Left lung (tissue), 14 donors: ENCODE measurements at places on chromosomes 1 and 21. TPM values are rescaled to one million over a fixed set of nuclear protein-coding genes. Genes with fewer than 3 reads are reported as not detected.

- H3K4me1 ChIP-seq: peaks cover 15% of the 10 kb centered on the region
- H3K27ac ChIP-seq: peak overlapping the region; percentile 35
- H3K36me3 ChIP-seq: no peaks in the 10 kb centered on the region
- no peak overlapping the region for H3K4me3 ChIP-seq
These were observed 54.6 kb upstream of the SAMSN1 start for GRCh38 chr21:14600569-14601297.

- H3K4me1 ChIP-seq: peaks cover 3% of the 10 kb centered on the region
- no peaks in the 10 kb centered on the region for H3K36me3 ChIP-seq
- DNase-seq: no peak
- H3K27ac ChIP-seq: no peak overlapping the region
- H3K27me3 ChIP-seq: no peaks in the 10 kb centered on the region
These were observed 25.6 kb downstream of the SYNC start for GRCh38 chr1:32676945-32677344.

The TGFB2 gene
- total RNA-seq: 22.0 TPM

- no peaks in the 10 kb centered on the region for H3K27me3 ChIP-seq
- no peaks in the 10 kb centered on the region for H3K4me1 ChIP-seq
- no peak for DNase-seq
- H3K27ac ChIP-seq: no peak overlapping the region
- no peaks in the 10 kb centered on the region for H3K36me3 ChIP-seq
These were observed 4.5 kb downstream of the LIPI start for GRCh38 chr21:14206222-14206621.

DNA sequence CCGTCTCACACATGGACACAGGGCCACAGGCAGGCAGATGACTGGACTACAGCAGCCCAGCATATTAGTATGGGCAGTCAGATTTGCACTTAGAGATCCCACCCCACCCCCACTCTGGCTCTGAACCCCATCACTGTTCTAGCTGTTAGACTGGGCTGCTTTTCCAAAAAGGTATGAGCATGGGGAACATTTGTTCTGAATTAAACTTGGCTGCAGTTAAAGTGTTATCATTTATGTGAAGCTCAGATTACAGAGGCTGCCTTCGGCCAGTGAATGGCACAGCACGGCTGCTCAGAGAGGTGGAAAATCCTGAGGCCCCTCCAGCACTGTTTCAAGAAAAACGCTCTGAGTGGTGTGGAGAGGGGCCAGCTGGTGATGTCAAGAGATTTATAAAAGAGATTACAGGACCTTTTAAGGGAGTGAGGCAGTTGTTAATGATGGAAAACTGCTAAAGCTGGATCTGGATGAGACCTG is 6.9 kb upstream of the NOS1AP start:
- DNase-seq: peak; percentile 46
- H3K4me3 ChIP-seq: no peak overlapping the region
- H3K4me1 ChIP-seq: no peaks in the 10 kb centered on the region
- H3K27me3 ChIP-seq: no peaks in the 10 kb centered on the region

- no peak overlapping the region for H3K4me3 ChIP-seq
- H3K36me3 ChIP-seq: no peaks in the 10 kb centered on the region
- H3K27ac ChIP-seq: no peak overlapping the region
- no peak for DNase-seq
These were observed 14.5 kb upstream of the CDC42 start for GRCh38 chr1:22038036-22038435.

GRCh38 chr1:150748878-150749719 is 16.5 kb downstream of the CTSS start:
- H3K36me3 ChIP-seq: peaks cover 94% of the 10 kb centered on the region
- H3K4me3 ChIP-seq: no peak overlapping the region
- no peaks in the 10 kb centered on the region for H3K27me3 ChIP-seq
- H3K4me1 ChIP-seq: no peaks in the 10 kb centered on the region
- no peak for DNase-seq
- H3K27ac ChIP-seq: no peak overlapping the region

The CD53 gene
- total RNA-seq: 261 TPM

GRCh38 chr1:64155278-64155677 is 48.1 kb upstream of the UBE2U start:
- no peaks in the 10 kb centered on the region for H3K4me1 ChIP-seq
- no peak for DNase-seq
- no peak overlapping the region for H3K27ac ChIP-seq
- H3K36me3 ChIP-seq: no peaks in the 10 kb centered on the region

GRCh38 chr1:218496561-218496960 is 151.4 kb downstream of the TGFB2 start:
- no peaks in the 10 kb centered on the region for H3K4me1 ChIP-seq
- no peak overlapping the region for H3K27ac ChIP-seq

DNA sequence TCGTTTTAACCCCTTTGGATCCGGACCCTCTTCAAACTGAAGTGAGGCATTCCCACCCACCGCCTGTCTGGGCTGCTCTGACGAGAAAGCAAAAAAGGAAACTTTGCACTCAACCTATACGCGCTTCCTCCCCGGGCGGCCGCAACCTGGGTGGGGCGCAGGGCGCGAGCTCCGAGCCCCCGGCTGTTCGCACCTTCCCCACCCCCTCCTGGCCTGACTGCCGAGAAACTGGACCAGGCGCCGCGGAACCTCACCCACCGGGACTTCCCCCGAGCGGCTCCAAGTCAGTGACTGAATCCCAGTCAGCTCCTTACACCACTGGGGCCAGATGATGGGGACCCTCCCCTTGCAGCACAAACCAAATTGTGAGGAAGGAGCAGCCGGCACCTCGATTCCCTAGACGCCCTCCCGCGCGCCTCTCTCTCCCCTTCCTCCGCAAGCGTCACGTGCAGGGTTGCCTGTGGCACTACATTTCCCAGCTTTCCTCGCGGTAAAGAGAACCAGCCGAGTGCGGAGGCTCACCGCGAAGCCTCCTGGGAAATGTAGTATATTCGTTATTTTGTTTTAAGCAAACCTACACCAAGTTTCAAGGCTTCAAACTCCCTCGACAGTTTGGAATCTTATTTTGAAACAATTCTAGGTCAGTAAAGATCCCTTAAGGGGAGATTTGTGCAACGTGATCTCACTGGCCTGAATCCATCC is at the start of gene RAB29:
Gene RAB29, minus strand, starts transcription at position 468 of the 702 bp plus-strand sequence. CDS start 526 bp downstream, outside the sequence.
- peak; percentile 92 for DNase-seq
- peak within 1 kb of the TSS; percentile 73 for H3K4me3 ChIP-seq
- peaks cover 24% of the 10 kb centered on the region for H3K4me1 ChIP-seq
- H3K27ac ChIP-seq: peak within 1 kb of the TSS; percentile 29
- H3K36me3 ChIP-seq: peaks cover 14% of the 10 kb centered on the region
- no peaks in the 10 kb centered on the region for H3K27me3 ChIP-seq

The MPL gene
- 0.24 TPM for total RNA-seq

The PTGFR gene
- 2.1 TPM for total RNA-seq

DNA sequence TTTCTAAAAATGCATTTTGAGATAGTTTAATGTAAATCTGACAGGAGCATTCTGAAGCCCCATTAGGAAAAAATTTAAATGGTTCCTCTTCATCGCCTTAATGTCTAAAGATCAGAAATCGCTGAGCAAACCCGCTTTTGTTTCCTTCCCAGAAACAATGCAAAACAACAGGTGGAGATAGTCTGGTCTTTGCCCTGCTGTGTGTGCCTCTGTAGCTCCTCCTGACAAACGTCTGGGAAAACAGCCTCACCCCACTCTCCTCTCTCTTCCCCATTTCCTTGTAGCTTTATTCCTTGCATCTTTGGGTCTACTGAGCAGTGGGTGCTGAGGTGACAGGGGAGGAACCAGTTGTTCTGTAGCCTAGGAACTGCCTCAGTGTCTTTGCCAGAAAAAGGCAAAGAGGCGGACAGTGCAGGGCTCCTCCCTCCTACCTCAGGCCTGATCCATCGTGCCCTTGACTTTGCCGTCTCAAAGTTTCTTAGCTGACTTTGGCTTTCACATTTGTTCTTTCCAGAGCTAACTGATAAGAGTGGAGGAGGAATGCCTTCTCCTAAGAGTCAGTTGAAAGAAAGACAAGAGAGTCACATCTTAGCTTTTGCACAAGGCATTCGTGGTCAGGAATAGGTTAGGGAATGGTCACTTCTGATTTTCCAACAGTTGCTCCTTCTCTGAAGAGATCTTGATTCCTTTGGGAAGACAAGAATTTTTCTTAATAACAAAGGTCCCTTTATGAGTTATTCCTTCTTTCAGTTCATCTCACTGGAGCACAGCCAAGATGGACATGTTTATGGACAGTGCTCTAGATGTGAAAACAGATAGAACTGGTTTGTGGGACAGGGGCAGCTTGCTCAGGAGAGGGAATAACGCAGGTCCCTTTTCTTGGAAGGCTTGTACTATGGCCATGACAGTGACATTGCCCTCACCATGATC is 24.9 kb downstream of the SYT11 start:
- H3K36me3 ChIP-seq: no peaks in the 10 kb centered on the region
- no peaks in the 10 kb centered on the region for H3K27me3 ChIP-seq
- no peak overlapping the region for H3K4me3 ChIP-seq
- no peak for DNase-seq
- no peaks in the 10 kb centered on the region for H3K4me1 ChIP-seq
- H3K27ac ChIP-seq: no peak overlapping the region

GRCh38 chr1:13733711-13734110 is 33.7 kb downstream of the PRDM2 start:
- no peak overlapping the region for H3K4me3 ChIP-seq
- no peaks in the 10 kb centered on the region for H3K4me1 ChIP-seq
- no peak for DNase-seq

The FAM163A gene
- not detected for total RNA-seq

The DENND2C gene
- total RNA-seq: 3.2 TPM

The TINAGL1 gene
- total RNA-seq: 106 TPM

The FABP3 gene
- 17.1 TPM for total RNA-seq

DNA sequence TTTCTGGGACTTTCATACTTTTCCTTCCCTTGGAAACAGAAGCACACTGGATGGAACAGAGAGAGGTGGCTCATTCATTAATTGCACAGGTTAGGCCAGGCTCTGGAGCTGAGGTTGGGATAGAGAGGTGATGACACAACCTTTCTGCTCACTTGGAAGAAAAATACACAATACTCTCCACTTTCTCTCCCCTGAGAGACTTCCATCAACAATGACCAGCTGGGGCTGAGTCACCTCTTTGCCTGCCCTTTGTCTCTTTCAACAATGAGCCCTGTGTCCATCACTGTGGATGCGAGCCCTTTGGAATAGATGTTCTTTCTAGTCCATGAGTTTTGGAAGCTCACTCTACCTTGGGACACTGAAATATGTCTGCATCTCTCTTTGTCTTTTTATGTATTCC is 43.1 kb downstream of the ATP2B4 start:
- no peak overlapping the region for H3K4me3 ChIP-seq
- no peak for DNase-seq
- H3K4me1 ChIP-seq: peaks cover 29% of the 10 kb centered on the region
- no peaks in the 10 kb centered on the region for H3K36me3 ChIP-seq

The BGLAP gene
- 1.0 TPM for total RNA-seq

The OPTC gene
- not detected for total RNA-seq

- H3K36me3 ChIP-seq: no peaks in the 10 kb centered on the region
- no peaks in the 10 kb centered on the region for H3K4me1 ChIP-seq
- DNase-seq: no peak
- H3K27ac ChIP-seq: no peak overlapping the region
- H3K27me3 ChIP-seq: peaks cover 13% of the 10 kb centered on the region
- H3K4me3 ChIP-seq: no peak overlapping the region
These were observed 361.6 kb upstream of the PLD5 start for GRCh38 chr1:242886137-242886536.

DNA sequence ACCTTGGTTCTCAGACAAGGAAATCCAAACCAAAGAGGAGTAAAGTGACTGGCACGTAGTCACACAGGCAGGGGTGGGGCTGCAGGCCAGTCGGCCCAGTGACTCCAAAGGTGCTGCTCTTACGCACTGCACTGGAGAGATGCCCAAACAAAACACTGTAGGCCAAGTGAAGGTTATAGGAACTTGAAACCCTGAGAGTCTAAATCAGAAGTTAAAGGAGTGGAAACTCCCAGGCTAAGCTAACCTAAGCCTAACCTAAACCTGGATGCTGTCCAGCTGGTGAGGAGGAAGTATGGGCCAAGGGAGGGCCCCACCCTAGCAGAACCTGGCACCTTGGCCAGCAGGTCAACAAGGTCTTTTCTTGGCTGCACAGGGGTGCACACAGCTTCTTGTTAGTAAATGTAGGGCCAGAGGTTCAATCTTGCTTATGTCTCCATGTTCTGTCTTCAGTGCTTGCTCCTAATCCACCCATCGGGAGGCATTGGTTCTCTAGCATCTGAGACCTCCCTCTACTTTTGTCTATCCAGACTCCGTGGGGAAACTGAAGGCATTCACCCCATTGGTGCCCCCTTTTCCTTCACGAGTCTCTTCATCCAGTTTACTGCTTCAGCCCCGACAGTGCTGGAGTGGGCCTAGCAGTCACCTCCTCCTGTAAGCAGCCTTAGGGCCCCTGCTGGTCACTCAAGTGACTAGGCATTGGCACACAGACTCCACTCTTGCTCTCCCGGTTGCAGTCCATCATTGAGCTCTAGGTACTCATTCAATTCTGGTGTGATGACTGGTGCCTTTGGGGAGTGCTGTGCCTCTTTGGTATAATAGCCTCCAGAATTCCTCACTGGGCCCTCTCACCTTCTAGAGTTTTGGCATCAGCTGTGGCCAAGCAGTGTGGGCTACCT is 12.9 kb upstream of the TMEM125 start:
- H3K36me3 ChIP-seq: no peaks in the 10 kb centered on the region
- no peak for DNase-seq
- H3K27ac ChIP-seq: peak overlapping the region; percentile 57
- H3K4me3 ChIP-seq: no peak overlapping the region

- no peak overlapping the region for H3K4me3 ChIP-seq
- H3K36me3 ChIP-seq: no peaks in the 10 kb centered on the region
- no peaks in the 10 kb centered on the region for H3K27me3 ChIP-seq
- DNase-seq: peak; percentile 78
These were observed 10.5 kb upstream of the SRP9 start for GRCh38 chr1:225766967-225767633.

The LRRC38 gene
- not detected for total RNA-seq

The MAP10 gene
- total RNA-seq: 2.7 TPM

DNA sequence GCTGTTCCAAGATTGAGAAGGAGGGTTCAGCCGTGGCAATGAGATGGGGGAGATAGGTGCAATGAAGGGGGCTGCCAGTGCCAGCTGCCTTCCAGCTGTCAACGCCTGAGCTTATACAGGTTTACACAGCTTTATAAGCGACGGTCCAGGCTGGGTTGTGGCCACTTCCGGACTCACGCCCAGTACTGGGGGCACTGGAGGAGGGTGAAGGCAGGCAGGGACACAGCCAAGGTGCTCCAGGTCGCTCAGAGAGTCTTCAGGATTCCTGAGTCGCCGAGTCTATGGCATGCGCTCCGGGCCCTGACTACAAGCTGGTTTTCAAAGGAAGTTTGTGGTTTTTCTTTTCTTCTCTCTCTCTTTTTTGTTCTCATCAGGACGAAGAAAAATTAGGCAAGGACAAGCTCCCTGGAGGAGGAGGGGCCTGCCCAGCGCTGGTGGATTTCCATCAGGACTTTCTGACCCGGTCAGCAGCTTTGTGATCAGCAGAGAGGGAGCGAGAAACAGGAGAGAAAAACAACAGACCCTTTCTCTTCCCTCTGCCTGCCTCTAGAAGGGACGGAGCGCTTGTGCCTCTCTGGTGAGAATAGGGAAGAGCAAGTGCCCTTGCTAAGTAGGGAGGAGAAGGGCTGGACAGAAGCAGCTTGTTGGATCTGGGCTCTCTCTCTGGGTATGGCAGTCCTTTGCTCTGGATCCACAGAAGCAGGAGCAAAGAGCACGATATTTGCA is at the start of gene MINDY1:
Gene MINDY1, minus strand, starts transcription at position 576 of the 726 bp plus-strand sequence. CDS start 4,285 bp downstream, outside the sequence.
- no peaks in the 10 kb centered on the region for H3K36me3 ChIP-seq
- H3K27me3 ChIP-seq: no peaks in the 10 kb centered on the region
- DNase-seq: peak; percentile 74
- H3K4me3 ChIP-seq: peak within 1 kb of the TSS; percentile 58
